ENCODE measurements at places on chromosomes 16 and 17.

DNA sequence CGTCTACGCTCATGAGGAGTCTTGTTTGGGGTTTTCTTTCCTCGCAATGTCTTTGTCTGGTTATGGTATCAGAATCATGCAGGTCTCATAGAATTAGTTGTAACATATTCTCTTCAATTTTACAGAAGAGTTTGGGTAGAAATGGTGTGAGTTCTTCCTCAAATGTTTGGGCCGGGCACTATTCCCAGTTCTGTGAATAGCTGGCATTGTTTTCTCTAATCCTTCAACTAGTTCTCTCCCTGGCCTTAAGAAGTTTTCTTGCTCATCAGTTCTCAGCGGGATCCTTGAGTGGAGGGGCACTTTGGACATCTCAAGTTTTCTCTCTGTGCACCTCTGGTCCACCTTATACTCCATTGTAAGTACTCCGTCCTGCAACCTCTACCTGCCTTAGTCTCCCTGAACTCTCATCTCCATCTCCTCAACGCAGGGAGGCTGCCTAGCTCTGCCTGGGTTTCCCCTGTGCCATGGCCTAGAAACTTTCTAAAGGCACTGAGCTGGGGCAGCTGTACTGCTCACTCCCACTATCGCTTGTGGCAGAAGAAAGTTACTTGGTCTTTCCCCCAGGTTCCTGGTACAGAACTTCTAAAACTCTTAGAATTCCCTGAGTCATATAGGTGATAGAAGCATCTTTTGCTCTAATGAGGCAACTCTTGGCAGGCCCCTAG is 16.9 kb downstream of the NSMCE1 start:
- DNase-seq, result no peak

DNA sequence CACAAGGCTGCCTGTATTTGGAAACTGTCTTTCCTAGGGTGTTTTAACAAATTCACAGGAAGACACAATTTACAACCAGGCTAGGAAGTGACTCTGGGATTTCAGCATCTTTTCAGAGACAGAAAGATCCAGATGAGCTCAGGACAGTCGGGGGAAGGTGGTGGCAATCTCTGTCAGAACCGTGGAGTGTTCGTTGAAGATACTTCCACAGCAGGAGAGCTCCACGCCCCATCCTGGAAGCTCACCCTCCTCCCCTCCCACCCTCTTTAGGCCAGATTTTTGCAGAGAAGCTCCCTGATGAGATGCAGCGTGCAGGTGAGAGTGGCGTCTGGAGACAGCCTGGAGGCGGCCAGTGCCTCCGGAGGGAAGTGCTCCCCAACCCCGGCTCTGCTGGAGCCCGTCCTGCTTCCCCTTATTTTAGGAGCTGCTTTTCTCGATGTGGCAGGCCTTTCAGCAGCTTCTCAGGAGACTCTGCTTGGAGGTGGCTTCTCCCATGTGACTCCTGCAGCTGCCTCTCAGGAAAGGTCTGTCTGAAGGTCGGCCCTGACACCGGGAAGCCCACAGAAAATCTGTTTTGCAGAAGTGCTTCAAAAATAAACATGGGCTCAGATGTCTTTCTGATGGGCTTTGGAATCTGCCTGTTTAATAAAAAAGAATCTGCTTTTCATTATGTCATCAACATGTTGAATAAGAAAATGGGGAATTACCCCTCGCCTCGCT is 186.4 kb upstream of the CHMP6 start:
- DNase-seq, result no peak

GRCh38 chr16:77207030-77207429 is 7.8 kb downstream of the SYCE1L start:
- DNase-seq, result no peak

GRCh38 chr17:13557077-13557476 is 44.7 kb downstream of the HS3ST3A1 start:
- no peak for DNase-seq

DNA sequence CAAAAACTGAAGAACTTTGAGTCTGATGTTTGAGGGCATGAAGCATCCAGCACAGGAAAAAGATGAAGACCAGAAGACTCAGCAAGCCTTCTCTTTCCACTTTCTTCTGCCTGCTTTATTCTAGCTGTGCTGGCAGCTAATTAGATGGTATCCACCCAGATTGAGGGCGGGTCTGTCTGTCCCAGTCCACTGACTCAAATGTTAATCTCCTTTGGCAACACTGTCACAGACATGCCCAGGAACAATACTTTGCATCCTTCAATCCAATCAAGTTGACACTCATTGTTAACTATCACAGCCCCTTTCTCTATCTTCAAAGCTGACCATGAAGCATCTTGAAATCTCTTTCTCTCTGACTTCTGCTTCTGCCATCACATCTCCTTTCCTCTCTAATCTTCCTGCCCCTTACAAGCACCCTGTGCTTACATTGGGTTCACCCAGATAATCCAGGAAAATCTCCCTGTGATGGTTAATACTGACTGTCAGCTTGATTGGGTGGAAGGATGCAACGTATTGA is 115.9 kb upstream of the CDH13 start:
- DNase-seq, result no peak

GRCh38 chr17:58187675-58188074 is 4.9 kb upstream of the EPX start:
- no peak for DNase-seq

DNA sequence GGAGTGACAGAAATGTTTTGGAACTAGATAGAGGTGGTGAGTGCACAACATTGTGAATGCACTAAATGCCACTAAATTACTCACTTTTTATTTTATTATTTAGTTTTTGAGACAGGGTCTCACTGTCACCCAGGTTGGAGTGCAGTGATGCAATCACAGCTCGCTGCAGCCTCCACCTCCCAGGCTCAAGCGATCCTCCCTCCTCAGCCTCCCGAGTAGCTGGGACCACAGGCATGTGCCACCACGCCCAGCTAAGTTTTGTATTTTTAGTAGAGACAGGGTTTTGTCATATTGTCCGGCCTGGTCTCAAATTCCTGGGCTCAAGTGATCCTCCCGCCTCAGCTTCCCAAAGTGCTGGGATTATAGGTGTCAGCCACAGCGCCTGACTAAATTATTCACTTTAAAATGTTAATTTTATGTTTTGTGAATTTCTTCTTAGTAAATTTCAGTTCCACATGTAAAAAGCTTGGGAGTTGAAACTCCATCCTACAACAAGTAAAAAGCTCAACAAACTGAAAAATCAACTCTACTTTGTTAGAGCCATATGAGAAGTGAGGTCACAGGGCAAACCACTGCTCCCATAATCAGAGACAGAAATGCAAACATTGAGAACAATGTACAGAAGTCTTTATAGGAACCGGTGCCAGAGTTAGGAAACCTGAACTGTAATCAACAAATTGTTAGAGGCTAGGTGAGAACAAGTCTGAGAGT is 13.8 kb upstream of the SLC5A10 start:
- DNase-seq, result no peak

DNA sequence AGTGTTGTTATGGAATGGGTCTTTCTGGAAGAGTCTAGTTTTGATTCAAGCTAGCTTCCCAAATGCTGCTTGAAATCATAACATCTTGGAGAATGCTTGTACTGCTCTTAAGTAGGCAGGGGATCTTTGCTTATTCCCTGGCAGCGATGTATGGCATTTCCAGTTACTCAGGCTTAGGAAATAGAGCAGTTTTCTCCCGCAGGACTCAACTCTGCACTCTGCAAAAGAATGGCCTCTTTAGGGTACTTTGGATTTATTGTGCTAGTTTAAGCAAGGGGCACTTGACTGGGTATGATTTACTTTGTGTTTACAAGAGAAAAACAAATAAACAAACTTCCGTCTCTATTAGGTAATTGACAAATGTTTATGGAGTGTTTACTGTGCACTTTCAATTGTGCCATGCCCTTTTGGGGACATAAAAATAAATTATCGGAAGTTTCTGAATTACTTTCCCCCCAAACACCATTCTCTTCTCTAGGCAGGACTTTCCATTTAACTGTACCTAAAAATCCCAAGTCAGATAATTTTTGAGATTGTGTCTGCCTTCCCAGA is 164.0 kb downstream of the MAP2K6 start:
- DNase-seq, result peak; percentile 30

- DNase-seq, result no peak
Measured at GRCh38 chr16:29806641-29807425, 504 bp downstream of the MAZ start.

- DNase-seq, result no peak
Measured at GRCh38 chr16:55324285-55325079, 479 bp downstream of the IRX6 start.

GRCh38 chr16:79093554-79093967 is 507.0 kb downstream of the MAF start:
- no peak for DNase-seq

DNA sequence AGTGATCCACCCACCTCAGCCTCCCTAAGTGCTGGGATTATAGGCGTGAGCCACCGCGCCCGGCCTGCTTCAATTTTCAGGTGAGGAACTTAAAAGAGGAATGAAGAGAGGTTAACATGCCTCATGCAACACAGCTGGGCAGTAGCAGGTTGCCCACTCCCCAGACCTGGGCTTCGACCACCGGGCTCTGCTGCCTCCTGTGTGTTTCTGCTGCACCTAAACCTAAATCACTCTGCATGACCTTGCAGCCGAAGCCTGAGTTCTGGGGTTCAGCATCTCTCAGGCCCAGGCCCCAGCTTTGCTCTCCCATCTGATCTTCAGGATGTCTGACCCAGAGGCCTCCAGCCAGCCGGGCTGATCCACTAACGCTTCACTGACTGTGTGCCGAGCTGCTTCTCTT is 112.6 kb downstream of the OR1D5 start:
- no peak for DNase-seq

DNA sequence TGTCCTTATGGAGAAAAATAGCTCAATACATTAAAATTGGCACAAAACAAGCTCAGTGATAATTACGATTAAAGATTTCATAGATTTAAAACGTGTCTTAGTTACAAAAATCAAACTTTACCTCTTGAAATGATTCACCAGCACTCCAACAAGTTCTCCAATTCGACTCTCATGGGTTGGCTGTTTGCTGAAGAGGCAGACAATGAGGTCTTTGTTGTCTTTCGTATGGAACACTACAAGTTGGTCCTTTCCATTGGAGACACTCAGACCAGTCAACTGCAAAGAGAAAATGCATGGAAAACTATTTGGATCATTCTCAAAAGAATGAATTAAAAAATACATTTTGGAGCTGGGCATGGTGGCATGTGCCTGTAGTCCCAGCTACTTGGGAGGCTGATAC is 118.2 kb downstream of the CDK5R1 start:
- no peak for DNase-seq

- DNase-seq, result no peak
Measured at GRCh38 chr16:73459586-73459985, 411.7 kb upstream of the ZFHX3 start.

GRCh38 chr17:19752216-19753050 is 4.3 kb upstream of the ALDH3A1 start:
- no peak for DNase-seq

GRCh38 chr17:73562896-73563295 is 81.3 kb downstream of the SDK2 start:
- DNase-seq, result no peak
